ENCODE measurements at places on chromosomes 7 and 10. TPM values are rescaled to one million over a fixed set of nuclear protein-coding genes. Genes with fewer than 3 reads are reported as not detected.

INPP5F gene
- total RNA-seq: 38.0 TPM

DCLRE1A gene
- total RNA-seq: 4.2 TPM

MCMBP gene
- 56.1 TPM for total RNA-seq

NEURL1 gene
- total RNA-seq: under 0.01 TPM

AKR1C8 gene
- not detected for total RNA-seq

MYOZ1 gene
- 0.32 TPM for total RNA-seq

Data from fibroblast of villous mesenchyme (primary cell).